ENCODE measurements at places on chromosomes 1 and 21. TPM values are rescaled to one million over a fixed set of nuclear protein-coding genes. Genes with fewer than 3 reads are reported as not detected.

Gene TCHH
- total RNA-seq, result 0.25 TPM

DNA sequence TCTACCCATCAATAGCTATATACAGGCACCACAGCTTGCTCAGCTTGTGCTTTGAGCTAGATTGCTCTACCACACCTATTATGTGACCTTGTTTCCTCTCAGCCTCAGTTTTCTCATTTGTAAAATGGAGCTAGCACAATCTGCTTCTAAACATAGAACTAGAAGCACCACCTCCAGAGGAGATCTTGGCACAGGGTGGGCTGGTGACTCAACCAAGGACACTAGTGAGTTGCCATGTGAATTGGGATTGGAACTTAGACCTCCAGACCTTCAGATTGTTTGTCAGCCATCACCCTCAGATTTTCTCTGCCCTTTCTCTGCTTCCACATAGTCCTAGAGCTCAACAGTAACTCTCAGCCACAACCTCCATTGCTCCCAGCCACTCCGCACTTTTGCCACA, 3.0 kb upstream of the MACO1 start:
- H3K36me3 ChIP-seq, result no peaks in the 10 kb centered on the region
- H3K4me1 ChIP-seq, result peaks cover 20% of the 10 kb centered on the region
- no peaks in the 10 kb centered on the region for H3K27me3 ChIP-seq

DNA sequence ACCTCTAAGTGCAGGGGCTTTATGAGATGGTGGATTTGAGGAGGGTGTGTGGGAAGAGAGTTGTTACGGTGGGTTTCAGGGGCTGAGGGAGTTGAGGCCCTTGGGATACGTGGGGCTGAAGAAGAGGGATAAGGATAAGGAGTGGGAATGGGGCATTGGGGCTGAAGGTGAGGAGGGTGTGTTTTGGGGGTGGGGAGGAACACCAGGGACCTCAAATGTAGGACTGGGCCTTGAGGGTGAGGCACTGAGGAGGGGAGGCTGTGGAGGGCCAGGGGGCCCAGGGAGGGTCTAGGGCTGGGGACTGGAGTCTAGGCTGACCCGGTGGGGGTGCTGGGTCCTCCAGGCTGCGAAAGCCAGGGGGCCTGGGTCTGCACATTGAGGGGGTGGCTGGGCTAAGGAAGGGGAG, 1.2 kb upstream of the PLEKHM2 start:
- H3K4me1 ChIP-seq, result peaks cover 62% of the 10 kb centered on the region
- no peak overlapping the region for H3K4me3 ChIP-seq

GRCh38 chr21:25887646-25888306, 153.0 kb downstream of the GABPA start:
- no peak overlapping the region for H3K27ac ChIP-seq
- no peaks in the 10 kb centered on the region for H3K27me3 ChIP-seq
- no peak for DNase-seq

DNA sequence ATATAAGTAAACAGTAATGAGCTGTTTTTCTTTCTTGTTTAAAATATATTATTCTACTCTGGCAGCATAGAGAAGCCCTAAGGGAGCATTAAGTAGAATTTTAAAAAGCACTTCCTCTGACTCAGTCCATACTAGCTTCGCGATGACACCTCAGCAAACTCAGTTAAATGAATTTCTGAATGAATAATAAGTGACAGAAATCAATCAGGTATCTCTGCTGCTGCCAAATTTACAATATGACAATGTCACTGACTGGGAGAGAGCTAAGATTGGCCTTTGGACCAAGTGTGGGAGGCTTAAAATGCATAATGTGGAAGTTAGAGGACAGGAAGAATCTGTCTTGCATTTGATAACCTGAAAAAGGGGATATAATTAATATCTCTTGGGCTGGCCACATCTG, 296.1 kb downstream of the HHIPL2 start:
- no peaks in the 10 kb centered on the region for H3K4me1 ChIP-seq
- no peaks in the 10 kb centered on the region for H3K36me3 ChIP-seq
- H3K27me3 ChIP-seq, result no peaks in the 10 kb centered on the region
- no peak overlapping the region for H3K27ac ChIP-seq
- DNase-seq, result no peak

Measured in vagina (tissue), 2 donors.